ENCODE measurements at places on chromosomes 2 and 18.

- no peak for DNase-seq
Measured at GRCh38 chr18:37846996-37847395, 281.4 kb upstream of the CELF4 start.

DNA sequence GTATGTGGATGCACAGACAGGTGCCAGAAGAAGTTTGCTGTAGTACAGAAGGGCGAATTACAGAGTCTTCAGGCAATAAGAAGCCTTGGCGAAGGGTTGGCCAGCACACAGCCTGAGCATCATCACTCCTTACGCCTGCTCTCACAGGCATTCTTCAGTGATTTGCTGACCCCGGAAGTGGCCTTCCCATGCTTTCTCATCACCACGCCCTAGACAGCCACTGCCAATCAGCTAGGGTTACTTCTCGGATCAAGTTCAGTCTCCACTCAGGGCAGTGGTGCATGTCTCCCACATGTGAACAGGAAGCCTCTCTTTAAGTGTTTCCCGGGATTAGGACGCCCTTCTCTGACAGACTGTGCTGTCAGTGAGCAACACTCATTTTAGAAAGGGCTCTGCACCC, 81.8 kb downstream of the C1QL2 start:
- DNase-seq, result no peak

DNA sequence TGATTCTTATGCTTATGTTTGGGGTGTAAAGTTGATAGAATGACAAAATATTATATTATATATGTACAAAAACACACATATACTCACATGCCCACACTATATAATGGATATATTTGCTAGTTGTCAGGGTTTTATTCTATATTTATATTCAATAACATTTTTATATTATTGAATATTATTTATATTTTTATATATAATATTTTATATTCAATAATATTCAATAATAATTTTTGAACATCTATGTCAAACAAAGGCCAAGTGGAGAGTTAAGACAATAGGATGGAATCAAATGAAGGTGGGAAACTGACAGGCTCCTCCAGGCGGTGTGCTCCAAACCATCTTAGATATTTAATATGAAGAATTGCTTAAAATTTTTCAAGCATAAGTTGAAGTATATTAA, 213.2 kb downstream of the MYT1L start:
- DNase-seq, result no peak

- no peak for DNase-seq
Measured at GRCh38 chr18:11669948-11670275, 19.2 kb upstream of the GNAL start.

GRCh38 chr2:171436307-171436706, 2.3 kb downstream of the DCAF17 start:
- DNase-seq, result no peak

DNA sequence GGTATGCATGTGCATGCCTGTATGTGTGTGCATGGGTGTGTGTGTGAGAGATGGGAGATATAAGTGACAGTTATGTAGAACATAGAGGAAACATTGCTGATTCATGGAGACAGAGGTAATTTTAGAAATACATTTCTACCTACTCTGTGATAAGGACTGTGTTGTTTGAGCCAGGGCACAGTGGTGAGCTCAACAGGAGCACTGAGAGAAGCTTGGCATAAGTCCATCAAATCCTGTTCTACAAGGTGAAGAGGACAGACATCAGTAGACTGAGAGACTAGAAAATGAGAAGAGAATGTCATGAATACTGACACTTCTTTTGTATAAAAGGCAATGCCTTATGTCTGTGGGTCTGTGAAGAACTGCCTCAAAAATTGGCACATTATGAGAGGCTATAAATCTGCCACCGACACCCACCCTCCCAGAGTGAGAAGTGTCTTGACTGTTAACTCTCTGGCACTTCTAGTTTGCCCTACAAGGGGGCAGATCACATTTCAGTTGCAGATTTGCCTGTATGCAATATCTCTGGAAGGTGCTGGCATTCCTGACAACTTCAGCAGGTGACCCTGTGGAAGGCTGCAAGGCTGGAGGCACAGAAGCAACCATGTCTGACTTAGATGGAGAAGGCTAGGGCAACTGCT, 962.3 kb upstream of the NRXN1 start:
- no peak for DNase-seq
